ENCODE measurements at places on chromosomes 2 and 18.

DNA sequence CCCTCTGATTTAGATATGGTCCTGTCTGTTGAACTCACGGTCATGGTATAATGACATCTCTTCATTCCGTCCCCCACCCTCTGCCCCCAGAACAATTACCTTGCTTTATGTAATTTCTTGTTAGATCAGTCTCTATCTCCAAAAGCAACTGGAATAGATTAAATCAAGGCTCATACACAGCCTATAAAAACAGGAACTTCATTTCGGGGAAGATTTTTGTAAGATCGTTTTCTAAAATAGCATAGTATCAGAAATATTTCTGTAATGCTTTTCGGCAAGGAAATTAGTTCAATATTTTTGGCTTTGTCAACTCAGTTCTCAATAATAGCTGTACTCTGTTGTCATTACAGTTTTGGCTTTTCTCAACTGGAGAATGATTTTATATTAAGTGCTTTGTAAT lies 157.2 kb downstream of the FMNL2 start:
- DNase-seq: no peak

DNA sequence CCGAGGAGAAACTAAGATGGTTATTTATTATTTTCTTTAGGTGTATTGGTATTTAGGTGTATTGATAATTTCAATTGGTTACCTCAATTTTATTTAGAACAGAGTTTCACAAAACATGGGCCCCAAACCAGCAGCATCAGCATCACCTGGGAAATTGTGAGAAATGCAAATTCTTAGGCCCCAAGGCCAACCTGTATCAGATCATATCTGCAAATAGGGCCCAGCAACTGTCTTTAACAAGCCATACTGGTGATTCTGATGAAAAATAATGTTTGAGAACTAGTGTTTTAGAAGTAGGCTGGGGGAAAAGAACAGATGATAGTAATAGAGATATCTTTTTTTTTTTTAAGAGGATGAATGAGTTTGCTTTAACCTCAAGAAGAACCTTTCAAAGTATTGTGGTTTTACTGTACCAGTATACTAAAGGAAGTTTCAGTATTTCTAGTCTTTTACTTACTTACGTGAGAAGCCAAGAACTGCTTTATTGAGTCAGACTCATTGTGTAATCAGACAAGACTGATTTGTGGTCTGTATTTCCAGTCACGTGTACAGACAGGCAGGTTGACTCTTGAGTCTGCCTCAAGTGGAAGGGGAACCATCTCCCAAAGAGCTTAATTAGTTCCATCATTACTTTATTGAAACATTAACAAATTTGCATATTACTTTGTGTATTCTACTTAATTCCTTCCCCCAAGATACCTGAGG lies 60.4 kb upstream of the GAREM1 start:
- DNase-seq: no peak

DNA sequence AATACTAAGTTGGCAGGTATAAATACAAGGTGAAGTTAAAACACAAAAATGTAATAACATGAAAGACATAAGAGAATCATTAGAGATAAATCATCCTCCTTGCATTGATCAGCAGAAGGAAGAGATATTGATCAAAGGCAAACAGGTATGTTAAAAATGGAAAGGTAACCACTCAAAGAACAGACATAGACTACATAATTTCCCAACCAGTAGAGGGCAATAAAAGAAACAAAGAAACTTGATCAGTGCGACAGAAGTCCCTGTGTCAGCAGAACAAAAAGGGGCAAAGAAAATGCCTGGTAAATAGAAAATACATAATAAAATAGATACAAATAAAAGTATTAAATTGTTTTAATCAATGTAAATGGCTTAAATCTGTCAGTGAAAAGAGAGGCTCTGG lies 53.6 kb downstream of the FAM228A start:
- DNase-seq: peak; percentile 11

GRCh38 chr2:140200764-140201163 lies 1420.6 kb upstream of the NXPH2 start:
- DNase-seq: no peak

- DNase-seq: no peak
These were observed 58.7 kb downstream of the THADA start for GRCh38 chr2:43537137-43537536.

DNA sequence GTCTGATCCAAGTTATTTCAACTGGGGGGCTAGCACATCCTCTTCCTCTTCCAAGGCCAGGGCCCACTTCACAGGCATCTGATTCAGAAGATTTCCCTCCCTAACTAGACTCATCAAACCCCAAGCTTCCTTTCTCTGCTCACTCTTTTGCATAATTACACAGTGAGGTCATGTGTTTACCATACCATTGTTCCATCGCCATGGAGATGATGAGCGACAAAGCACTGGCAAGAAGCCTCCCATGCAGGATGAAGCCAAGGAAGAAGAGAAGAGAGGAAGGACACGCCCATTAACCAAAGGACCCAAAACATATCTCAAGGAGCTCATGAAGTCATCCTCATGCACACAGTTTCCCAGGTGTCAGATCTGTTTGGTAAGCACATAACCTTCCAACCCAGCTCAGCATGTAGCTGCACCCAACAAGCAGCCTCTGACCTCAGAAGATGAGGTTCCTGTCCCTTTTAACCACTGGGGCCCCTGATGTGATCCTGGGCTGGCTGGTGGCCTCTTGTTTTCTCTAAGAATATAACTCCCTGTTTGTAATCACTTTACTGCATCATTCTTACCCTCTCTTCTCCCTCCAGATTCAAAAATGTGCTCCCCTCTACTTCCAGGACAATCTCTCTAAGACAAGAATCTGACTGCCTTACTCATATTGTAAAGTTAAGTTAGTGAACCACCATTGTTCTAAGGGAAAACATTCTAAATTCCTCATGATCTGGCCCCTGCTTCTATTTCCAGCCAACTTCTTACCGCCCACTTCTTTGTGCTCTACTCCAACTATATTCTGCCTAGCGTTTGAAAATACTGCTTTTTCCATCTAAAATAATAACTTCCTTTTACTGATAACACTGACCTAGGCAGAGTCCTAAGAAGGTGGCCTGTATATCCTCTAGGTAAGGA lies 190.1 kb downstream of the TTC32 start:
- peak; percentile 86 for DNase-seq

- no peak for DNase-seq
These were observed 42.1 kb upstream of the KCNG2 start for GRCh38 chr18:79755496-79756142.

DNA sequence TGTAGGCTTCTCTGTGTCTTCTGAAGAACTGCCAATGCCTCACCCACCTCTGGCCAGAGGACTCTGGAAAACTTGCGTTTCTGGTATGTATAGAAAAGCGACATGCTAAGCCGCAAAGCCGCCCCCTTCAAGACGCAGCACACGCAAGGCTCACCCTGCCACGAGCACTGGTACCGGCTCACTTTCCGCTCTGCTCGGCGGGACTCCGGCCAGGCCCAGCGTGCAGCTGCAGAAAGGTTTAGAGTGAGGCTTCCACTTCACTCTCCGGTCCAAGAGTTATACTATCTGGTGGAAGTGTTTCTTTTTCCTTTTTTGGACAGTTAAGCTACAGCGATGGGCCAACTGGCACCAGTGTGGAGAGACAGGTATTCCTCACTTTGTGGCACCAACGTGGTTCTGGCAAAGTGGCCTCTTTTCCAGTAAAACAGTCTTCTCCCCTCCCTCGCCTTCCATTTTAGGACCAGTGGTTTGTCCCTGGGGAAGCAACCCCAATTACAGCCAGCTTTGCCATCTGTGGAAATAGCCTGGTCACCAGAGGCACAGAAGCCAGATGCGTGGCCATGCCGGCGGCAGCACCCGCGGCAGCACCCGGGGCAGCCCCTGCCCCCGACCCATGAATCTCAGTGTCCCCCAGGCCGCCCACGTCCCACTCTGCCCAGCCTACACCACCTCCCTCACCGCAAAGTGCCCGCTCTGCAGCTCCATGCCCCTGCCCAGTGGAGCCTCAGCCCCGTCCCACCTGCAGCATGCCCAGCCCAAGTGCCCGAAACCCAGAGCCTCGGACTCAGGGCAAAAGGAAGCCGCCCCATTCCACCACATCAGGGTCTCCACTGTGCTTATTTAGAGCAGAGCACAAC lies 91.6 kb upstream of the CTDP1 start:
- peak; percentile 63 for DNase-seq

DNA sequence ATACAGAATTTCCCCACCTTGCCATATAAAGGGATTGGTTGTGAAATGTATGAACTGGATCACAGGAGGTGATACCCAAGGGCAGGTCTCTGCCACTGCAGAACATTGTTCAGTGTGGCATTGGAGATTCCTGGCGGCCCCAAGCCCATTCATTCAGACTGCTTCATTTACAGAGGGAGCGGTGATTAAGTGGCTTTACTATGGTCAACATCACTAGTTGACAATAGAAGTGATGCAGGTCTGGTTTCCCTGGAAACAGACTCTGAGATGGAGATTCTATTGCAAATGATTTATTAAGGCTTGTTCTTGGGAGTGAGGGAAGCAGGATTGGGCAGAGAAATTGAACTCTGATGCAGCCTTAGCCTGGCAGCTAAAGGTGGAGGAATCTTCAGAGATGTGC lies 62.4 kb downstream of the ZDBF2 start:
- DNase-seq: no peak

DNA sequence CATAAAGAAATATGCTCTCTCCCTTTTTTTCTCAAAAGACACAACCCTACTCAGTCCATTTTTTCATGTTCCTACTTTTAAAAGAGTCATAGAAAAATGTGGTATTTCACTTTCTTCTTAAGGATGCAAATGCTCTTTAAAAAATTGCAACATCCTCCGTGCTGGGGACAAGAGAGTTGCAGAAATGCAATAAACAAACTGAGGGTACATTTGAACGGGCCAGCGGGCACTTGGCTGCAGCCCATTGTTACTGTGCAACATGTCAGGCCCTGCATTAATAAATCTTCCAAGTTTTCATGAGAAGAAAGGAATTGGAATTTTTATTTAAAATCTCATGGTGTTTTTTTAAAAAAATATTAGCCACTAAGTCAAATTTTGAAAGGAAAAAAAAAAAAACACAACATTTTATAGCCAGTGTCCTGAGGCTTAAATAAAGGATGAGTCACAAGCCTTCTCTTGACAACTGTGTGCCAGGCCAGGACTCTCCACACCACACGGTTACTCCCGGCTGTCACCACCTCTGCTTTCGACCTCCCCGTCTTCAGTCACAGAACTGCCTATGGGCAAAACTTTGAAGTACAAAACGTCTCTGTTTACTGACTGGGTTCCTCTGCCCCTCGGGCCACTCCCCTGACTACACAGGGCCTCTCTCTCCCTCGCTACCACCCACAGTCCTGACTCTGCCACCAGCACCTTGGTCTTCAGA lies 57.5 kb upstream of the MFF start:
- DNase-seq: no peak

- DNase-seq: no peak
These were observed 590 bp downstream of the IFIH1 start for GRCh38 chr2:162317861-162318327.

DNA sequence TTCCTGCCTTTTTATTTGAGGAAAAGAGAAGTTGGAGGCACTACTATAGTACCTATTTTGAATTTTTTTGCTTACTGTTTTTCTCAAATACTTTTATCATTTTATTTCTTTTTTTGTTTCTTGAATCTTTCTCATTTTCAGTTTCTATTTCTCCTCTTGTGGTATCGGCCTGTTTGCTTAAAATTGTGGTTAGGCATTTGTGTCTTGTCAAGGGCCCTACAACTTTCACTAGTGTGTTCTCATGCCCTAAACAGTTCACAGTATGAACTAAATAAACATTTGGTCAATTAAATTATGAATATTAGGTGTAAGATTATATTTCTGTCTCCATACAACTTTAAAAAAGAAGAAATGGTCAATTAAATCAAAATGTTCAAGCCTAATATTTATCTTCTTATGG lies 613.5 kb downstream of the MBD2 start:
- DNase-seq: no peak

DNA sequence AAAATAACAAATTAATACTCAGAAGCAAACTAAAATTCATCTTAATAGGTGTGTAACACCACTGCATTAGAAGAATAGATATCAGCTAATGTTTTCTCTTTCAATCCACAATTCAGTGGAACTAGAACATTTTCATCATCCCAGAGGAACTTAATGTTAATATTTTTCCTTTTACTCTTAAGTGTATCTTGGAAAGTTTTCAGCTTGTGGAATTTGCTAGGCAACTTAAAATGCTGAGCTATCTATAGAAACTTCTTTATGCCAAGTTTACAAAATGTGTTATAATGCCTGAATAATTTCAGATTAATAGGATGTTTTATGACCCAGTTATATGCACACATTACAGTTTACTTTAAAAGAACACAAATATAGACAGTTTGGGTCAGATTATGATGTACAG lies 86.6 kb upstream of the FAM237A start:
- no peak for DNase-seq

Measured in tongue (tissue), 3 donors.